ENCODE measurements at places on chromosomes 13 and 19. TPM values are rescaled to one million over a fixed set of nuclear protein-coding genes. Genes with fewer than 3 reads are reported as not detected.

LGALS7B gene
- total RNA-seq: not detected

SIGLEC10 gene
- not detected for total RNA-seq

DHDH gene
- not detected for total RNA-seq

LYPD5 gene
- 0.67 TPM for total RNA-seq

- DNase-seq: no peak
Measured at GRCh38 chr19:51702103-51702824, 9.1 kb downstream of the SPACA6 start.

- DNase-seq: no peak
Measured at GRCh38 chr19:58379246-58379645, 1.6 kb downstream of the ZNF837 start.

GRCh38 chr13:74205313-74205690 lies 71.1 kb upstream of the KLF12 start:
- DNase-seq: no peak

- no peak for DNase-seq
Measured at GRCh38 chr13:49418206-49418605, 25.7 kb downstream of the CAB39L start.

DNA sequence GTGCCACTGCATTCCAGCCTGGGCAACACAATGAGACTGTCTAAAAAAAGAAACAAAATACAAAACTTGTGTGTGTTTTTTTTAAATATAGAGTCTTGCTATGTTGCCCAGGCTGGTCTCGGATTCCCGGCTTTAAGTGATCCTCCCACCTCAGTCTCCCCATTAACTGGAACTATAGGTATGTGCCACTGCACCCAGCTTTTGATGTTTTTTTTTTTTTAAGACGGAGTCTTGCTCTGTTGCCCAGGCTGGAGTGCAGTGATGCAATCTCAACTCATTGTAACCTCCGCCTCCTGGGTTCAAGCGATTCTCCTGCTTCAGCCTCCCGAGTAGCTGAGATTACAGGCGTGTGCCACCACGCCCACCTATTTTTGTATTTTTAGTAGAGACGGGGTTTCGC lies 37.0 kb downstream of the SUGP2 start:
- DNase-seq: no peak
